ENCODE measurements at places on chromosomes 2 and 18. TPM values are rescaled to one million over a fixed set of nuclear protein-coding genes. Genes with fewer than 3 reads are reported as not detected.

Gene SNTG2
- total RNA-seq = 1.6 TPM

GRCh38 chr2:50181212-50181611 lies 850.7 kb downstream of the NRXN1 start:
- H3K36me3 ChIP-seq = no peaks in the 10 kb centered on the region
- no peaks in the 10 kb centered on the region for H3K27me3 ChIP-seq
- no peaks in the 10 kb centered on the region for H3K4me1 ChIP-seq
- H3K4me3 ChIP-seq = no peak overlapping the region
- H3K27ac ChIP-seq = no peak overlapping the region
- no peak for DNase-seq

DNA sequence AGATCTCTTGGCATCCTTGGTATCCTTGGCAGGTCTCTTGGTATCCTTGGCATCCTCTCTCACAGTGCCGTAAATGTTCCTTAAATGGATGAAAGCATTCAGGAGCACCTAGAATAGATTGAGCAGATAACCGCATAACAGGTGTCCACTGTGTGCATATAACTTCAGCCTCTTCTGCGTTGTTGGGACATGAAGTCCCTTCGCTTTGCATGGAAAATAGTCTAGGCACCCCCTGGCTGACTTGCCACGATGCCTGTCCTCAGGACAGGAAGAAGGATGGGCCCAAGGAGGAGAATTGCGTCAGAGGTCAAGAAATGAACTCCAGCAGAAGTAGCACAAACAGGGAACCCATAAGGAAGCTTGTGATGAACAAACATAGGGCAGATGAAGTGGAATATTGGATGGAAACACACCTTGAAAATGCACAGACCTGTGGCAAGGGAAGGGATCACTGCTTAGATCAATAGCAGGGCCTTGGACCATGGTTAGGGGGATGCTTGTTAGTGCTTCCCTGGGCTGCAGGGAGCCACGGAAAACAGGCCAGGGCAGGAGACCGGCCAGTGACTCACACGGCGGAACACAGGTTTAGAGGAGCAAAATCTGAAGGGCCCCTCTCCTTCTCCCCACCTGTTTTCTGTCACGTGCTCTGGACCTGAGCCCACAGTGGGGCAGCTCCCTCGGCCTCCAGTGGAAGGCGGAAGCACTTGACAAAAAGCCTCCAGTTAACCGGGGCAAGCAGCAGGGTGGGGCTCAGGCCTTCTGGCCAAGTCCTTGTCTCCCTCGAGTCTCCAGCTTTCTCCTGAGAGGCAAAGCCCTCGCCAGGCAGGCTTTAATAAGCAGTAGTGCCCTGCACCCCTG lies 99.2 kb upstream of the ASAP2 start:
- no peak overlapping the region for H3K27ac ChIP-seq
- H3K36me3 ChIP-seq = no peaks in the 10 kb centered on the region
- H3K4me3 ChIP-seq = no peak overlapping the region
- peaks cover 3% of the 10 kb centered on the region for H3K27me3 ChIP-seq
- H3K4me1 ChIP-seq = no peaks in the 10 kb centered on the region

Gene ASB1
- 34.5 TPM for total RNA-seq

Gene GNAL
- total RNA-seq = 0.52 TPM

- H3K27ac ChIP-seq = peak within 1 kb of the TSS; percentile 1
- H3K36me3 ChIP-seq = peaks cover 3% of the 10 kb centered on the region
- peaks cover 15% of the 10 kb centered on the region for H3K4me1 ChIP-seq
- H3K27me3 ChIP-seq = peaks cover 75% of the 10 kb centered on the region
- peak within 1 kb of the TSS; percentile 76 for H3K4me3 ChIP-seq
These were observed at the start of gene ANKRD29 for GRCh38 chr18:23662309-23663263. Gene ANKRD29, minus strand, starts transcription at chr18:23662911. Its CDS starts 181 bp downstream, at chr18:23662730.

- H3K27me3 ChIP-seq = no peaks in the 10 kb centered on the region
- no peak overlapping the region for H3K27ac ChIP-seq
- no peak overlapping the region for H3K4me3 ChIP-seq
- peaks cover 56% of the 10 kb centered on the region for H3K36me3 ChIP-seq
- H3K4me1 ChIP-seq = peaks cover 12% of the 10 kb centered on the region
These were observed 401.5 kb downstream of the ARHGAP15 start for GRCh38 chr2:143530758-143531157.

Gene SLC19A3
- total RNA-seq = not detected

Gene PLCL1
- 0.20 TPM for total RNA-seq

DNA sequence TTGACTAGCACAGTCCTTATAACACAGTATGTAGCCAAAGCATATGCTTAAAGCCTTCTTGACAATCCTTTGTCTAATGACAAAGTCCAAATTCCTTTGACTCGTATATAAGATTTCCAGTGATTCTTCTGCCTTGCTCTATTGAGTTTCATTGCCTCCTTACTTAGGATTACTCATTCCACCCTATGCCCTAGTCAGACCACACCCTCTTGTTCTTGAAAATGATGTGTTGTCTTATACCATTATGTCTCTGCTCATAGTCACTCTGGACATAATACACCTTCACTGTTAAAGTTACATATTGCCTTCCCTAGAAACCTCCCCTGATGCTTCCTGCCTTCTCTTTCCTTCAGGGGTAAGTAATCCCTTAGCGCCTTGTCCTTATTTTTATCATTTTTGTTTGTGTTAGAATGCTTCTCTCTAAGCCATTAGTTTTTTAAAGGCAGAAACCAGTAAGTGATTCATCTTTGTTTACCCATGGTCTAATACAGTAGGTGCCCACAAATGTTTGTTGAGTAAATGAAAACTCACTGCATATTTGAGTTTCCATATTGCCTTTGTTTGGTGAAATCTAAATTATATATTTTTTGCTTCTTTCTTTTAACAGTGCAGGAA lies 19.3 kb downstream of the GPD2 start:
- H3K36me3 ChIP-seq = peaks cover 30% of the 10 kb centered on the region
- DNase-seq = no peak
- no peaks in the 10 kb centered on the region for H3K27me3 ChIP-seq
- no peak overlapping the region for H3K27ac ChIP-seq
- H3K4me1 ChIP-seq = peaks cover 10% of the 10 kb centered on the region

Gene FAHD2B
- 29.6 TPM for total RNA-seq

Gene C18orf54
- 16.4 TPM for total RNA-seq

DNA sequence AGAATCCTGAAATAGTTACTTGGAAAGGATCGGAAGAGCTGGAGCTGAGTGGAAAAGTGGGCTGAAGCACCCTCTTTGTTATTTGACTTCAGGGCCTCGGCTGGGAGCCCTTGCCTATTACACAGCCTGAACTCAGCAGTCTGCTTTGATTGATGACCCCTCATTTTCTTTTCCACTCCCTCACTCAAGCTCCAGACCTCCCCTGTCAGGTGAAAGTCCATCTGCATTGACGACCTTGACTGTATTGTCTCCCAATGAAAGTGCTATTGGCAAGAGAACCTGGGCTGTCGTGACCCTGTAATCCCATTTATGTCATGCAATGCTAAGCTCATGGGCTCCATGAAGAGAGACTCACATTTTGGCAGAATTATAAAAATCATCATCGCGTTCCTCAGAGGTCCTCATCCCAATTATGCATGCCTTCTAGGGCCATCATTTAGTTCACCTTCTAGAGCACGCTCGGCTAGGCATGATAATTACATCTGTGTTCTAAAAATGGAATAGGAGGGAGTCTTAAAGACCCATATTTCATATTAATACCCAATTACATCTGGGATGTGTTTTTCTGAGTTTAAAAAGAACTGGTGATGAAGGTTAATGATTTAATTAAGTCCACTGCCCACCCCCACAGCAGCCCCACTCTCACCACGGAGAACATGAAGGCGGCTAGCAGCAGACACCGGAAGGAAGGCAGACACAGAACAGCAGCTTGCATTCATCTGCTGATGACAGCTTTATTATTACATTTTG lies 472.5 kb downstream of the PID1 start:
- no peaks in the 10 kb centered on the region for H3K27me3 ChIP-seq
- no peak for DNase-seq
- no peaks in the 10 kb centered on the region for H3K4me1 ChIP-seq
- H3K4me3 ChIP-seq = no peak overlapping the region

- H3K36me3 ChIP-seq = no peaks in the 10 kb centered on the region
- no peak overlapping the region for H3K27ac ChIP-seq
- H3K4me3 ChIP-seq = no peak overlapping the region
- DNase-seq = no peak
- no peaks in the 10 kb centered on the region for H3K4me1 ChIP-seq
These were observed 201.4 kb upstream of the SIX2 start for GRCh38 chr2:45210462-45211195.

GRCh38 chr18:54882318-54882717 lies 54.0 kb downstream of the RAB27B start:
- no peaks in the 10 kb centered on the region for H3K4me1 ChIP-seq
- DNase-seq = no peak
- no peaks in the 10 kb centered on the region for H3K27me3 ChIP-seq
- H3K4me3 ChIP-seq = no peak overlapping the region

GRCh38 chr2:206993396-206993911 lies 54.1 kb downstream of the CPO start:
- no peak overlapping the region for H3K4me3 ChIP-seq
- peaks cover 16% of the 10 kb centered on the region for H3K27me3 ChIP-seq
- H3K4me1 ChIP-seq = peaks cover 4% of the 10 kb centered on the region
